ENCODE measurements at places on chromosomes 5 and 9.

- DNase-seq, result no peak
Observed at GRCh38 chr5:115428248-115428647, 116.3 kb downstream of the FEM1C start.

- no peak for DNase-seq
Observed at GRCh38 chr5:62909326-62909725, 330.7 kb downstream of the LRRC70 start.

GRCh38 chr9:130689937-130690700 is 3.5 kb upstream of the EXOSC2 start:
- DNase-seq, result no peak

- no peak for DNase-seq
Observed at GRCh38 chr5:179620293-179620692, 3.2 kb downstream of the HNRNPH1 start.

GRCh38 chr5:173834071-173834771 is 53.9 kb upstream of the CPEB4 start:
- DNase-seq, result no peak

- no peak for DNase-seq
Observed at GRCh38 chr5:89342106-89342876, 459.3 kb upstream of the MEF2C start.

DNA sequence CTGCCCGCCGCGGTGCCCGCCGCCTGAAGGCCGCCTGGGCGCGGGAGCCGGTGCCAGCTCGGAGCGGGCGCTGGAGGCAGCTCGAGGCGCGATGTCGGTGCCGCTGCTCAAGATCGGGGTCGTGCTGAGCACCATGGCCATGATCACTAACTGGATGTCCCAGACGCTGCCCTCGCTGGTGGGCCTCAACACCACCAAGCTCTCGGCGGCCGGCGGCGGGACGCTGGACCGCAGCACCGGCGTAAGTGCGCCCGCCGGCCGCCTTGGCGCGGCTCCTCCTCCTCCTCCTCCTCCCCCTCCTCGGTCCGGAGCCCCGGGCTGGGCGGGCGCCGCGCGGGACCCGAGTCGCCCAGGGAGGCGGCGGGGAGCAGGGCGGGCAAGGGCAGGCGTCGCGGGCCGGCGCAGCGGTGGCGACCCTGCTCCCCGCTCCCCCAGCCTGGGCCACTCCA is 455 bp downstream of the OLFM1 start:
- no peak for DNase-seq

- DNase-seq, result no peak
Observed at GRCh38 chr5:36614657-36615308, 8.4 kb downstream of the SLC1A3 start.

- peak; percentile 30 for DNase-seq
Observed at GRCh38 chr9:33263131-33264002, 1.1 kb downstream of the BAG1 start.

GRCh38 chr9:75906531-75906930 is 16.1 kb downstream of the PCSK5 start:
- DNase-seq, result no peak

GRCh38 chr5:66882606-66883227 is 286.5 kb downstream of the MAST4 start:
- DNase-seq, result no peak

DNA sequence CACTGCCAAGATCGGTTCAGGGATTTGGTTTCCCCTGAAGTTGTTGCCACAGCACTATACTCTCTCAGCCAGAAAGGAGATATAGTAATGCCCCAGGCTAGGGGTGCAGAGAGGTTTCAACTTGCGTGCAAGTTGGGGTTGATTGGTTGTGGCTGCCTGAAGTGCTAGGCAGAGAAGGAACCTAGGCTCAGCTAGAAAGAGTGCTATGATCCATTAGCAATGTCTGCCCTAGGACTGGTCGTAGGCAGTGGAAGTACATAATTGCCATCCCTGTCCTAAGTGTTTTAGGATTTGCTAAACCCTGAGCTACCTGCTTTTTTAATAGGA is 136.6 kb upstream of the SMIM23 start:
- DNase-seq, result no peak

DNA sequence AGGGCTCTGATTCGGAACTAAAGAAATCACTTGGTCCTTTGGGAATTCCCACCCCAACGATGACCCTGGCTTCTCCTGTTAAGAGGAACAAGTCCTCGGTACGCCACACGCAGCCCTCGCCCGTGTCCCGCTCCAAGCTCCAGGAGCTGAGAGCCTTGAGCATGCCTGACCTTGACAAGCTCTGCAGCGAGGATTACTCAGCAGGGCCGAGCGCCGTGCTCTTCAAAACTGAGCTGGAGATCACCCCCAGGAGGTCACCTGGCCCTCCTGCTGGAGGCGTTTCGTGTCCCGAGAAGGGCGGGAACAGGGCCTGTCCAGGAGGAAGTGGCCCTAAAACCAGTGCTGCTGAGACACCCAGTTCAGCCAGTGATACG is 83.4 kb downstream of the GOLPH3 start:
- no peak for DNase-seq

Data from activated naive CD4-positive, alpha-beta T cell treated with anti-CD3 and anti-CD28 coated beads, Interleukin-2, amount 50 U/mL, for 16 hours (primary cell).